ENCODE measurements at places on chromosomes 5 and 9.

DNA sequence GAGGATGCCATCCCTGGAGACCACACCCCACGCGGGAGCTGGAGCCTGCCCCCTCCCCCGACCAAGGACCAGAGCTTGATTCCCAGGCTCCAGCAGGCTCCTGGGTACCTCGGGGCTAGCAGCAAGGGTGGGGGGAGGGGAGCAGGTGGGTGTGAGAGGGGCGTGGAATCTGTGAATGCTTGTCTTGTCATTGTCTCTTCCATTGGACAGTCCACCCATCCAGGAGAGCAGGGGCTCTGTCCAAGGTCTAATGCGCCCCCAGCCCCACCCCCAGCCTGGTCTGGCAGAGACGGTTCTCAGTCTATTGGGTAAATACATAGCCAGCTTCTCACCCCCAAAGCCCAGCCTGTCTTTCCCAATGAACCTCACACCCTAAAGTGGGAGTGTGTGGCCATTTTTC, 22.8 kb downstream of the URM1 start:
- DNase-seq, result no peak

- no peak for DNase-seq
Observed at GRCh38 chr9:113728989-113729388, 147.1 kb upstream of the ZNF618 start.

GRCh38 chr5:174832811-174833210, 108.4 kb downstream of the MSX2 start:
- no peak for DNase-seq

GRCh38 chr9:87013490-87013889, 66.2 kb upstream of the GAS1 start:
- DNase-seq, result no peak

DNA sequence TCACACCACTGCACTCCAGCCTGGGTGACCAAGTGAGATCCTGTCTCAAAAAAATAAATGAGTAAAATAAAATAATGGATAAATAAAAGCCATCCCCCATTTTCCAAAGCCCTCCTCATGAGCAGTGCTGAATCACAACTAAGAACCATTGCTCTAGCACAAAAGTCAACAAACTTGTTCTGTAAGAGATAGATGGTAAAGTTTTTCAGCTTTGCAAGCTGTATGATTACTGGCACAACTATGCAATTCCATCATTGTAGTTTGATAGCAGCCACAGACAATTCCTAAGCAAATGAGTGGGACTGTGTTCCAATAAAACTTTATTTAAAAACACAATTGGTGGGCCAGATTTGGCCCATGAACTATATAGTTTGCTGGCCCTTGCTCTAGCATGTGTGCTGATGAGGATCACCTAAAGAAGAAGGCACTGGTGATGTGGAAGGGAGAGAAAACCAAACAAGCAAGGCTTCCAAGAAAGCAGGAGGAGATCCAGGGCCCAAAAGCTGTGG, 64.6 kb downstream of the NEURL1B start:
- DNase-seq, result no peak

DNA sequence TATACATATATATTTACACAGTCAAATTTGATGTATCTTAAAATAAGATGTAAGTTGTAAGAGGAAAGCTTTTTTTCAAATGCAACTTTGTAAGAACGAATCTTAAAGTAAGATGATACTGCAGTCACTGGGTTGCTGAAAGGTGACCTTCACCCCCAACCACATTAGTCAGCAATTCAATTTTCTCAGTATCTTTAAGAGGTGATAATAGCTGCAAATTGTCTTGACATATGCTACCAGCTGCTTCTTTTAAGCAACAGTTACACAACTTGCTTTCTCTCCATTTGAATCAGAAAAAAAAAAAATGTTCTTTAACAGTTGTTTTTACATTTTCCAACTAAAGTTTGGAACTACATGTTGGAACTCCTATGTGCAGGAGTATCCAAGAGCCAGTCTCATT, 246.6 kb upstream of the CCNG1 start:
- no peak for DNase-seq

DNA sequence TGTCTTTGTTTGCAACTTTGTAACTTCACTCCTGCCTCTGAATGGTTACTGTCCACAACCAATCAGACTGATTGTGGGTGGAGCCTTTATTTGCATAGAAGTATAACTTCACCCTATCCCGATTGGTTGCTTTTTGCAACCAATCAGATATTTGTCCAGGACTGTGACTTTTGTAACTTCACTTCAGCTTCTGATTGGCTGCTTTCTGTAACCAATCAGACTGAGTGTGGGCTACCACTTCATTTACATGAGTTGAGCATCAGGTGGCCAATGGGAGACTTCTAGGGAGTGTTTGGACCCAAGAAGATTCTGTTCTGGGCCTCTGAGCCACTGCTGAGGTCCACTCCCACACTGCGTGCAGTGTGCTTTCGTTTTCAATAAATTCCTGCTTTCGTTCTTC, 1810.7 kb upstream of the CDH6 start:
- no peak for DNase-seq

GRCh38 chr9:79911724-79912123, 340.0 kb downstream of the TLE4 start:
- no peak for DNase-seq

- DNase-seq, result no peak
Observed at GRCh38 chr9:87271696-87272477, 225.8 kb upstream of the DAPK1 start.

DNA sequence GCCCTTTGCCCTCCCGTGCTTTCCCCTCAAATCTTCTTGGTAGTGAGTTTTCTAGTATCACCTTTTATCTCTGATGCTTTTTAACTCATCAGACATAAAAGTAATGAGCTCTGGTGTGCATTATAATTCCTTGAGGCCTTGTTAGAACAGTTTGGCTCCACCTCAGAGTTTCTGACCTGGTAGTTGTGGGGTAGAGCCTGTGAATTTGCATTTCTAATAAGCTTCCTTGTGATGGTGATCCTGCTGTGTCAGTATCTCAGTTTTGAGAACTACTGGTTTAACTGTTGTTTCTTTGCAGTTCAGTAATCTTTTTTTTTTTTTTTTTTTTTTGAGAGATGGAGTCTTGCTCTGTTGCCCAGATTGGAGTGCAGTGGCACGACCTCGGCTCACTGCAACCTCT, 31.1 kb downstream of the UBE2D2 start:
- no peak for DNase-seq

DNA sequence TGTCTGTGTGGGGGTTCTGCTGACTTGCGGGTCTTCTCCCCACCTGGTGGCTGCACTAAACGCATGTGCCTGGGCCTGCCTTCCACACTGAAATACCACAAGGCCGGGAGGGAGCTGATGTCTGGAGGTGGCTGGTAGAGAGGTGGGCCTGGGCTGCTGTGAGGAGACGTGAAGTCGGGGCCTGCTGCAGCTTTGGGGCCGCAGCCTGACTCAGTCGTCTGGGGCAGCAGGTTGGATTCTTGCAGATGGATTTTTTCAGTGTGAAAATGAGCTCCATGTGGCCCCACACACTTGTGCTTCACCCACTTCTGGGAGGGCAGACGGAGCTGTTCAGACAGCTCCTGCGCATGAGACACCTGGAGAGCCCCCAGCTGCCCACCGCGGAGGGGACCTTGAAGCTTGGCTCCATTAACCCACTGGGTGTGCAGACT, 29.3 kb downstream of the COL5A1 start:
- DNase-seq, result no peak

- DNase-seq, result no peak
Observed at GRCh38 chr9:77826621-77827020, 178.5 kb upstream of the GNA14 start.

- no peak for DNase-seq
Observed at GRCh38 chr9:131121346-131121745, 4.0 kb upstream of the NUP214 start.

DNA sequence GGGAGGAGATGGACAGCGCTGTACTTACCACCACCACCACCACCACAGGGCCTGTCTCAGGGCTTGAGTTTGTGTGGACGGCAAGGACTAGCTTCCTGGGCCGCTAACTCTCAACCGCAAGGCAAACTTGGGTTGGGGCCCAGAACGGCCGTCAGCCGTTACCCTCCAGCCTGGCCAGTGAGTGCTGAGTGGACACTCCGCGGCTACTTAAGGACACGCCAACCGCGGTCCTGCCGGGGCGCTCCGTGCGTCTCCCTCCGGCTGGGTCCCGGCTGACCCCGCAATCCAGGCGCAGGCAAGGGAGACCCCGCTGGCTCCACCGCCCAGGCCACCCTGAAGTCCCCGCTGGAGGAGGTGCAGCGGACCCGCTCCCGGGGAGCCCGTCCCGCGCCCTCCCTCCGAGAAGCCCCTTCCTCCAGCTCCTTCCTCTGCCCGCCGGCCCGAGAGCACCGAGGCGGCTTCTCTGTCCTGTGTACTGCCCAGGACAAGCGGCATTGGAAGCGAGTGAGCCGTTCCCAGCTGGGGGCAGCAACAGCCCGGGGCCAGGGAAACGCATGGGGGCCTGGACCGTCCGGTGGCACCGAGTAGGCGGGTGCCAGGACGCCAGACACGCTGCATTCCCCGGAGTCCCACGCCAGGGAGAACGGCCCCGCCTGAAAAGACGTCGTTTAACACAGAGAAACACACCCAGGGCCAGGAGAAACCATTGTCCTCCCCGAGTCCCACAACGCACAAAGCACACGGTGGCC, 46.6 kb downstream of the HABP4 start:
- DNase-seq, result no peak

DNA sequence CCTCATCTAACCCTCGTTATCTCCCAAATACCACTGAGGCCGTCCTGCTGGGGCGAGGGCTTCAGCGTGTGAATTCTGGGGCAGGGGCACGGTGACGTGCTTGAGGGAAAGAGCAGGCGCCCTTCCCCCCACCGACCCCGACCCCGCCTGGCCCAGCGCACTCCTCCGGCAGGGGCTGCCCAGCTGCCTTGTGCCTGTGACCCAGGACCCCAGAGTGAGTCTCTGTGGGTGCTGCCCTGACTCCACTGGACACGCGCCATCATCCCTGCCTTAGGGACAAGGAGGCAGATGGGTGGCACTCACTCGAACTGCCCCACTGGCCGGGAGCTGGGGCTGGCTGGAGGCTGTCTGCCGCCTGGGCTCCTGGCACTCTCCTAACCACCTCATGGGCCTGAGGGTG, 136.2 kb upstream of the LPCAT1 start:
- DNase-seq, result no peak

DNA sequence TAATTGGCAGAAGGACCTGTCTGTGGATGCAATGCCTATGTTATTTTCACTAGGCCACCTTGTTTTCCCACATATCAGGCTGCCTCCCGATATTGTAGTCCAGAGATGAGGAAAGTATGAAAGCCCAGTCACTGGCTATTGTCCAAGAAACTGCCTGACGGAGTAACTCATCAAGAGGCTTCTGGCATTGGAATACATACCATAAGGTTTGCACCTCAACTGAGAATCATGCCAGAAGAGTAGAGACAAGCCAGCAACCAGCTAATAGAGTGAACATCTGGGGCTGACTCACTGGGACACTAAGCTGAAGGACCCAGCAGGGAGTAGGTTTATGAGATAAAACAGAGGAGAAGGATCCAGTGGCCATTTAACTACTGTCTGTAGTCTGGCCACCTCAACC, 137.2 kb upstream of the FST start:
- no peak for DNase-seq

DNA sequence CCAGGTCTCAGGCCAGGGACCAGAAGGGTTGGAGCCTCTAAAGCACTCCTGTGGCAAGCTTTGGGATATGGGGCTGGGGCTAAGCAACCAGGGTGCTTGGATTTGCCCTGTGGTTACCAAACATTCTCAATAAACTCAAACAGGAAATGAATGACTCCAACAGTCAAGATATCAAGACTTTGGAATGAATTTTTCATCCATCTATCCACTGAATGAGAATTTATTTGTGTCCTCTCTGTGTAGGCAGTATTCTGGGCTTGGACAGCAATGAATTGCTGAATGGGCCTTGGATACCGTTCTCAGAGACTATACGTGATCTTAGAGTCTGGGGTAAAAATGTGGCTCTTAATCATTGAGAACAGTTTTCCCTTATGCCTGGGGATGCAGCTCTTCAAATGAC, 212.5 kb downstream of the DAB2IP start:
- DNase-seq, result no peak

- no peak for DNase-seq
Observed at GRCh38 chr5:16508730-16509531, 43.3 kb upstream of the ZNF622 start.

- DNase-seq, result no peak
Observed at GRCh38 chr9:70747261-70747718, 332.8 kb upstream of the KLF9 start.

- no peak for DNase-seq
Observed at GRCh38 chr5:1181451-1182359, 19.7 kb upstream of the SLC6A19 start.

GRCh38 chr9:89808756-89809181, 204.0 kb downstream of the GADD45G start:
- no peak for DNase-seq

DNA sequence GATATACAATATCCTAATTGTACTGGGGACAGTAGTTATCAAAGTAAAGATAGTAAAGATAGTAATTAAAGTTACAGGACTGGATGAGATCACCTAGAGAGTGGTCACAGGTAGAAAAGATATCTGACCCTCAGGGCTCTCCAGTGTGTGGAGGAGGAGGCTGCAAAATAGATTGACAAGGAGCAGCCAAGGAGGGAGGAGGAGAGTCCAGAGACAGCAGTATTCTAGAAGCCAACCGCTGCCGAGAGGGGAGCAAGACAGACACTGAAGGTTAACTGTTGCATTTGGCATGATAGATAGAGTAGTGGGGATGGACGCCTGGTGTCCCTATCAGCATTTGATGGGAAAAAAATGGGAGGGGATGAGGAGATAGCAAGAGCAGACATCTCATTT, 17.0 kb upstream of the F2RL1 start:
- no peak for DNase-seq

GRCh38 chr5:148343603-148344487, 8.5 kb downstream of the SPINK9 start:
- DNase-seq, result no peak

DNA sequence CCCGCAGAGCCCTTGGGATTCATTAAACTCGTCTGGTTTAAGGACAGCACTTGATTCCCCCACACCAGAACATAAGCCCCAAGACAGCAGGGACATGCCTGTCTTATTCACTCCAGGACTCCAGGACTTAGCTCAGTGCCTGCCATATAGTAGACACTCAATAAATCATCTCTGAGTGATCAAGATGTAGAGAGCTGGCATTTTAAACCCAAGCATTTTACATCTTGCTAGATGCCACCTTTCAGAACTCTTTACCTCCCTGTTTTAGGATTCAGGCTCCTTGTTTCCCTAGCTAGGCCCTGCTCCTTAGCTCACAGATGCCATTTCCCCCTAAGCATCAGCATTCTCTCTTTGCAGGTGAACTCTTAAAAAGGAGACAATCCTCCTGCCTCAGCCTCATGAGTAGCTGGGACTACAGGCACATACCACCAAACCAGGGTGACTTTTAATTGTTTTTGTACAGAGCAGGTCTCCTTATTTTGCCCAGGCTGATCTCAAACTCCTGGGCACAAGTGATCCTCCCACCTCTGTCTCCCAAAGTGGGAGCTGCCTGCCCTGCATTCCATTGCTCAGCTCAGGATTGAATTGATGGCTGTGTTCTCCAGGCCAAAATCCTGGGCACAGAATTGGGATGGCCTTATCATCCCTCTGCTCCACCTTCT, 32.0 kb upstream of the CPEB4 start:
- DNase-seq, result no peak

GRCh38 chr9:96489482-96489979, 39.6 kb downstream of the HABP4 start:
- no peak for DNase-seq

Measured in effector memory CD4-positive, alpha-beta T cell (primary cell).